Stimulated activated CD4-positive, alpha-beta T cell treated with anti-CD3 and anti-CD28 coated beads, Interleukin-15, amount 100 ng/mL, for 24 hours (primary cell): ENCODE measurements at places on chromosomes 12 and 14.
A peak's percentile ranks its signal among the peaks of the same experiment; 100 is the strongest.

- no peak for DNase-seq
These were observed 3.1 kb downstream of the PYGL start for GRCh38 chr14:50941151-50941550.

- DNase-seq, result no peak
These were observed 256.8 kb upstream of the FKBP4 start for GRCh38 chr12:2537868-2538541.

- DNase-seq, result peak; percentile 76
These were observed 6.9 kb downstream of the PABPN1 start for GRCh38 chr14:23327947-23328744.

DNA sequence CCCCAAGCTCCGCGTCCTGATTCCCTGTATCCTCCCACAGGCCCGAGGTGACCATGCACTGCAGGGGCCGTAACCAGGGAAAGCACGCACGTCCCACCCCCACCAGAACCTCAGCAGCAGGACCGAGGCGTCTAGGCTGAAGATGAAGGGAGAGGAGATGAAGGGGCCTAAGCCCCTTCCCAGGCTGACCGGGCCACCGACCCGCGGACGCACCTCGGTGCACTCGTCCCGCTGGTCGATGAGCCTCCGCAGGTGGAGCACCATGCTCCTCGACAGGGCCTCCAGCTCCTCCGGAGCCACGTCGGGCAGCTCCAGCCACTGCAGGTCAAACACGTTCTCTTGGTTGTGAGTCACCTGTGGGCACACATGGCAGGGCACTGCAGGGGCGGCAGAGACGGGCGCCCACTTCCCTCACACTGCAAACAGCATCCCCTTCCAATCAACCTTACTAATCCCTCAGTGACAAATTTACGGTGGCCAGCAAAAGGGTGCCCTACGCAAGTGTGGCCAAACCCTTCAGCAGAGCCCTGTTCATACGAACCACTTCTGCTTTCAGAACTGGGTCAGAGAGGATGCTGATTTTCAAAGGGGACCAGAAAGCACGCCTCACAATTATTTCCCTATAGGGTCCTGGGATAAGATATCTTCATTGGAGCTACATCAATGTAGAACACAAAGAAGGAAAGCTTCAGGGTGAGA lies 77.8 kb downstream of the CCDC88C start:
- DNase-seq, result no peak

DNA sequence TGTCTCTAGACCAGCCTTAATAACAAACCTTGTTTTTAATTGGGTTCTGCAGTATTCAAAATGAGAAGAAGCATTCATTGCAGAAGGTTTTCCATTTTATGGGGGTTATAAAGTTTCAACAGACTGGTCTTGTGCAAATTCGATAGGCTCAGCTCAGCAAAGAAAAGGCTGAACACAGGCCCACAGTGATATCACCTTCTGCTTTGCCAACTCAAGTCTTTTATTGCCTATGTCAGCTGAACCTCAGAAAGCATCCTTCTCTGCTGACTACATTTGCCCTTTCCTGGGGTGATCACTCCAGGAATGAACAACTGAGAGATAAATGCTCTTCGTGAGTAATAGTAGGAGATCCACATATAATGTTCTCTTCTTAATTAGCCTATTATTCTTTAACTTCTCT lies 134.5 kb upstream of the CCDC175 start:
- no peak for DNase-seq

GRCh38 chr14:68532496-68532895 lies 260.4 kb downstream of the ZFP36L1 start:
- no peak for DNase-seq

- peak; percentile 4 for DNase-seq
These were observed 21.7 kb upstream of the RFC5 start for GRCh38 chr12:117994551-117995438.

DNA sequence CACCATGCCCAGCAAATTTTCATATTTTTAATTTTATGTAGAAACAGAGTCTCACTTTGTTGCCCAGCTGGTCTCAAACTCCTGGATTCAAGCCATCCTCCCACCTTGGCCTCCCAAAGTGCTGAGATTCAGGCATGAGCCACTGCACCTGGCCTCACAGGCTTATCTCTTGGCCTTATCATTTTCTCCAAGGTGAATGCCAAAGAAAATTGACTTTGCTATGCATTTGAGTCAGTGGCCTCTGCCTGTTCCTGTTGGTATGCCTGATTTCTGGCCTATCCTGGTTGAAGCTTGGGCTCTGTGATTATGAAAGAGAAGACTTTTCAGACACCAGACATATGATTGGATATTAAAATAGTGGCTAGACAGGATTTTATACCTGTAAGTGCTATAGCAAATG lies 34.2 kb downstream of the MANSC1 start:
- DNase-seq, result no peak

DNA sequence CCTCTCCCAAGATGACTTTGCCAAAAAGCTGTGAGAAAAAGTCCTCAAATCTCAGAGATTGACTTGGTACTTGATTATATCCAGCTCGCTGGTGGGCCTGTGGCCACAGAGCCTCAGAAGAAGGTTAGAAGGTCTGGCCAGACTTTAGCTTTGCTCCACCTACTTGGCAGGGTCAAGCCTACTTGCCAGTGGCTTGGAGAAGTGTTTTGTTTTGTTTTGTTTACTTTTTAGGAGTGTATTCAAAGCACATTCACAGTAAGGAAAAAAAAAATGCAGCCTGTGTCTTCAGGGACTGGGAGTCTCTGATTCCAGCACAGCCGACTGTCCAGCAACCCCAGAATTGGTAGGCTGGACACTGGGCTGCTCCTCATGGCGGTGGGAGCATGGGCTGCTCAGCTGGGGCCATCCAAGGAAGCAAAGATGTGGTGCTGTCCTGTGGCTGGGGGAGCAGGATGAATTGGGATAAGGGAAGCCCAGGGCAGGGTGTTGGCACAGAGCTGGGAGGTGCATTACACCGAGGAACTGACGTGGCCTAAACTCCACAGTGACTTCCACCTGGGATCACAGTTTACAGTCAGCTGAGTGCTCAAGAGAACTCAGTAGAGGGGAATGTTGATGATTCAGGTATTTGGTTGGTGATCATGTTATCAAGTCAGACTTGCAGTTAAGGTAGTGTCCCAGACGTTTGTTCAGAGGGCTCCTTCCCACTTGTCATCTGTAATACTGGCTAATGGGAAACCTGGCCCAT lies 73.5 kb downstream of the PPP2R5C start:
- no peak for DNase-seq

GRCh38 chr12:114045349-114045748 lies 79.2 kb upstream of the RBM19 start:
- DNase-seq, result no peak

DNA sequence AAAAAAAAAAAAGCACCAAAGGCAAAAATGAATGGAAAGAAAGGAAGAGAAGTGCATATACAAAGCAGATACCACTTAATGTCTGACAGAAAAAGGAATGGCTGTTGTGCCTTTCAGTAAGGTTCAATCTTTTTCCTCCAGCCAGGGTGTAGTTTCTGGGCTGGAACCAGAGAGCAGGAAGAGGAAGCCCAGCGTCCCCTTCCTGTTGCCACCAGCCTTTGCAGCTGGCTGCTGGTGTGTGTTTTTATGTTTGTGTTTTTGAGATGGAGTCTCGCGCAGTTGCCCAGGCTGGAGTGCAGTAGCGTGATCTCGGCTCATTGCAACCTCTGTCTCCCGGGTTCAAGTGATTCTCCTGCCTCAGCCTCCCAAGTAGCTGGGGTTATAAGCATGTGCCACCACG lies 64.6 kb upstream of the LTA4H start:
- DNase-seq, result no peak

- DNase-seq, result no peak
These were observed 4.4 kb upstream of the RPAP3 start for GRCh38 chr12:47710278-47710677.

- DNase-seq, result no peak
These were observed 80.8 kb downstream of the GRIP1 start for GRCh38 chr12:66598079-66598478.

DNA sequence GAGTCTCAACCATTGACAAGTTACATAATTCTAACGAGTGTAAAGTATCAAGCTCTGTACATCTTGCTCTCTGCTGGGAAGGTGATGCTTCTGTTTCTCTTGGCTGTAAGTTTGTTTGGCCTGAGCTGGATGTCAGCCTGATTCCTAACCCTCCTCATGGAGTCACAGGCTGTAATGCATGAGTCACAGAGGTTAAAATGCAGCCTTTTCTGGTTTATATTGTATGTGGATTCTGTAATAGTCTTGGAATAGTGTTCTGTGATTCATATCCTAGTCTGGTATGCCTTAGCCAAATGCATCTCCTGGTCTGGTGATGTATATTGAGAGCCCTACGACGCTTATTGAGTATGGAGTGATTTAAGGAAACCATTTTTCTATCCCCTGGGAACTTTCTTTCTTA lies 104.5 kb upstream of the FRMD6 start:
- DNase-seq, result no peak

DNA sequence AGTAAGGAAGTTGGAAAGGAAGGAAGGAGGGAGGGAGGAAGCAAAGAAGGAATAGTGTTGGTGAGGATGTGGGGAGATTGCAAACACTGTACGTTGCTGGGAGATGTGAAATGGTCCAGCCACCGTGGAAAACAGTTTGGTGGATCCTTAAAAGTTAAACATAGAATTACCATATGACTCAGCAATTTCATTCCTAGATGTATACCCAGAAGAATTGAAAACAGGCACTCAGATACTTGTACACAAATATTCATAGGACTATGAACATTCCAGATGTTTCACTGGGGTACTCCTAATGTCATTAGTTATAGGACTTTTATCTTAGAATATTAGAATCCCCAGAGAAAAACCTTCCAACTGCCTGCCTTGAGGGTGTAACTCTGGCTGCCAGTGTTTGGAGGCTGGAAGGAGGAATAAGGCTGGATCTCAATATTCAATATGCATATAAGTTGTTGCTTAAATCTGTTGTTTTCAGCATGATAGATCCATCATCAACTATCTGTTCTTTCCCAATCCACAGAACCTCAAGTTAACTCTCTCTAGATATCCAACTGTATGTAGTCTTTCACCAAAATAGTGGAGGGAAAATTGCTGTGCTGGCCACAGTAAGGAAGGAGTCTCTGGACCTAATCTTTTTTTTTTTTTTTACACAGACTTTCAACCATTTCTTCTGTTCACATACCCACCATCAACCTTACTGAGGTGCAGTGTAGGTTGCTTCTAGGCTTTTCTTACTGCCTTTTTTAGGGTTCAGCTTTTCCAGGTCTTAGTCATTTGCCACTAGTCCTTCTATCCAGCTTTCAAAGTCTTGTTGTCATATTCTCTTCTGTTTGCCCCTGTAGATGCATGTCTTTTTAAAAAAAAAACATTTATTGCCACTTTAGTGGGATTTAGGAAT lies 94.5 kb downstream of the DNAI7 start:
- DNase-seq, result no peak

GRCh38 chr12:55629058-55629841 lies 7.4 kb upstream of the OR10P1 start:
- DNase-seq, result peak; percentile 38

GRCh38 chr12:18684430-18684829 lies 53.4 kb downstream of the PLCZ1 start:
- DNase-seq, result no peak

GRCh38 chr12:46437469-46437868 lies 64.9 kb upstream of the SLC38A2 start:
- DNase-seq, result no peak

DNA sequence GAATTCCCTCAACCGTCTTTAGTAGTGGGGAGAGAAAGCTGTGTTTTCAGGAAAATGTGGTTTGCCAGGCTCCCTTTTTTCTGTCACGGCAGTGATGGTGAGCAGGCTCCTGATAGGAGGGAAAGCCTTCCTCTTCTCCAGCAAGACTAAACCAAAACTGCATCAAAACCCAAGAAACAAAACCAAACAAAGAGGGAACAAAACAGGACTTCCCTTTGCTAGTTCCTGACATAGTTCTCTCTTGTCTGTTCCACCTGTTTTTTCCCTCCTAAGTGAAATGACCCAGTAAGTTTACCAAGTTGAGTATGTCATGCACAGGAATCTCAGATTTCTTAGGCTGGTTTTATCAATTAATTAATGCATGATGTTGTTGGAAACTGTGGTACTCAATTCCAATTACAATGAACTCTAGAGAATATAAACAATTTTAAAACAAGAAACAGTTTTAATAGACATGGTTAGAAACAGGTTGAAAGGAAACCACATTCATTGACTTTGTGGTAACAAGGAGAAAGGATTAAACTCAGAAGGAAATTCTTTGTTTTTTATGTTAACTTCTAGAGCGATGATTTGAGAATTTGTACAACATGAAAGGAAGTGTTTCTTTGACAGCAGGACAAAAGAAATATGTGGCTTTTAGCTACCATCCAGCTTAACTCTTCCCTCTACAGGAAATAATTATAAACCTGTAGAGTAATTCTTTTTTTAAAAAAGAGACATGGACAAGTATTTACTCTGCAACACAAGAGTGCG lies 23.0 kb upstream of the CSRP2 start:
- DNase-seq, result no peak

- DNase-seq, result peak; percentile 39
These were observed 10.9 kb downstream of the TCHP start for GRCh38 chr12:109910969-109911348.

DNA sequence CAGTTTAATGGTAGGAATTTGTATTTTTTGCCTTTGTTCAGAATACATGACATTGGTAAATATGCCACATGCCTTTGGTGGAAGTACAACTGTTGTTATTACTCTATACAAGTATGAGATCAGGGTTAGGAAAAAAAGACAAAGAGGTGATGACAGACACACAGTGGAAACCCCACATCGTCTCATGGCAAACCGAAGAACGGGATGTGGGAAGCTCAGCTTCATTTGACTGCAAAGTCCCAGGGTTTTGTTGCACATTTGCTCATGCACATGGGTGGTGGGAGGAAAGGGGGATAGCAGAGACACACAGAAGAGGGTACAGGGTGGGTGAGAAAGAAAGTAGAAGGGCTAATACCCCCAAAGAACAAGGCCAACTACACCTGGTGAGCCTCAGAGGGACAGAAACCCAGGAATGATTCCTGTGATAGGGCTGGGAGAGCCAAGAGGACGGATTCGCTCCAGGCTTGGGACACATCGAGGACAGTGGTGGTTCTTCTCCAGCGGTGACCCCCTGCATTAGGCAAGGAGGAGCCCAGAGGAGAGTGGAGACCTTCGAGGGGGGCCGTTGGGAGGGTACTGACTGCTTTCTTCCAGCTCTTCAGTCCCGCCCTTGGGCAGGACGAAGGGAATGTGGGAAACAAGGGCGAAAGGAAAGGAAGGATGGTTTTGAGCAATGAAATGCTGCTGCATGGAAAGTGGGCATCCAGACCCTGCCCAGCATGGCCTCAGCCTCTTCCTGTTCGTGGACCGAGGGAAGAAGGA lies 8.1 kb downstream of the VAMP1 start:
- DNase-seq, result peak; percentile 58

- DNase-seq, result peak; percentile 81
These were observed 10.0 kb downstream of the WNT1 start for GRCh38 chr12:48988030-48988649.

GRCh38 chr12:44960856-44961255 lies 84.7 kb upstream of the NELL2 start:
- DNase-seq, result no peak

- DNase-seq, result no peak
These were observed 79.6 kb downstream of the PLCZ1 start for GRCh38 chr12:18658179-18658578.

- DNase-seq, result no peak
These were observed 15.0 kb upstream of the MDM2 start for GRCh38 chr12:68792952-68793351.

GRCh38 chr14:80872645-80873044 lies 68.9 kb downstream of the CEP128 start:
- no peak for DNase-seq
